Activated naive CD4-positive, alpha-beta T cell treated with anti-CD3 and anti-CD28 coated beads for 36 hours (primary cell): ENCODE measurements at places on chromosomes 2 and 18.

DNA sequence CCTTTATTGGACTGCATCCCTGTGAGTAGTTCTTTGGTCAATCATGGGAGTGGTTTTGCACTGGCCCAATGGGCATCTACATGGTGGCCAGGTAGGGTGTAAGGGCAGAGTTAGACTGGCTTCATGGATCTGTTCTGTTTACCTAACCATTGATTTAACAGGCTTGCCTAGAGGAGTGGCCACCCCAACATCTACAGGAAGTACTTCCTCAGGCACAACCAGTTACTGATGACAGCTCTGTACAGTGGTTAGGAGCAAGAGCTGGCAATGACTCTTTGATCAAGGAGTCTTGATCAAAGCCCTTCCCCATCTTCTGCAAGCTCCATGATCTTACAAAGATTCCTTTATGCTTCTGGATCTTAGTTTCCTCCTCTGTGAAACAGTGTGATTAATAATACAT, 140.9 kb upstream of the CYP1B1 start:
- DNase-seq, result no peak

DNA sequence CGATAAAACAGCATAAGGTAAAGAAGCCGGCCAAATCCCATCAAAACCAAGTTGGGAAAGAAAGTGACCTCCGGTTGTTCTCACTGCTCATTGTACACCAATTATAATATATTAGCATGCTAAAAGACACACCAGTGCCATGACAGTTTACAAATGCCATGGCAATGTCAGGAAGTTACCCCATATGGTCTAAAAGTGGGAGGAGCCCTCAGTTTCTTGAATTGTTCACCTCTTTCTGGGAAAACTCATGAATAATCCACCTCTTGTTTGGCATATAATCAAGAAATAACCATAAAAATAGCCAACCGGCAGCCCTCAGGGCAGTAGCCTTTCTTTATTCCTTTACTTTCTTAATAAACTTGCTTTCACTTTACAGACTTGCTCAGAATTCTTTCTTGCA, 544.9 kb upstream of the SETBP1 start:
- DNase-seq, result no peak

- DNase-seq, result no peak
Observed at GRCh38 chr2:137238065-137238464, 472.7 kb downstream of the THSD7B start.

DNA sequence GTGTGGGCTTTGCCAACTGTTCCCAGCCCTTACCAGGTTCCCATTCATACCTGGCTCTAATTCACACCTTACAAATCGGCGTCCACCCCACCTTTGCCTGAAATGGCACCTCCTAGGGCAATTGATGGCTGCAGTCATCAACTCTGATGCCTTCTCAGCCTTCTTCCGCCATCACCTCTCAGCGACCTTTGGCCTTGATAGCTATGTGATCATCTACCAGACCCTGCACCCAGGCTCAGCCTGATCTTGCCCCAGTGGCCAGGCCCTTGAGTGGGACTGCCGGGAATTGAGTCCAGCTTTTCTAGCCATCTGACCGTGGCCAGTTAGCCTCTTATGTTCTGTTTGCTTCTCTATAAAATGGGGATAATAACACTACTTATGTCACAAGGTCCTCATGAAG, 32.5 kb downstream of the PSD4 start:
- DNase-seq, result no peak

DNA sequence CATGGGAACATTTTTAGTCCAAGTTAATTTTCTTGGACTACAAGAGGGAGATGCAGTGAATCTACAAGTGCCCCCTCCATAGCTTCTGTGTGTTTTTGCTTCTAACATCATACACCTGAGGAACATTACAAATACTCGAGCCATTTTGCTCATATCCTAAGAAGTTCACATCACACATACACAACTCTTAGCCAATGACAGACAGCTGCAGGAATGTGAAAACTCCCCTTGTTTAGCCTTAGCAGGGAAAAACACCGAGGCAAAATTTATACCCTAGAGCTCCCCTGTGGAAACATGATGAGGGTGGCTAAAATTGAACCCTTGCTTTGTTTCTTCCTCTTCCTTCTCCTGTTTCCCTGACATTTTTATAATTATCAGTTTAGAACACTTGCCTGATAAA, 928.3 kb upstream of the NRXN1 start:
- no peak for DNase-seq

DNA sequence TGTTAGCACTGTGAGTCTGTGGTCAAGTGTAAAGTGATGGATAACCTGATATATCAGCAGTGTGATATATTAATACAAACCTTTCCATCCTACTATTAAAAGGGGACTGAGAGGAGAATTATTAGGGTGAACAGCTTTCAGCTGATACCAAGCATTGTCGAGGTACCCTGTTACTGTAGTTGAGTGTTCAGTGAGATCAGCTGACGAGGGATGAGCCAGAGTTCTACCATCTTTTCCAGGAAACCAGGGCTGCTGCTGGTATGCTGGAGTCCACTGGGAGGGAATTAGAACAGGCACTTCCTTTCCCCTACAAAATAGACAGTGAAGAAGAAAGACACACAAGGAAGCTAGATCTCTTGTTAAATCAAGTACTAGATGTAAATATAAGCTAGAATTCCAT, 408 bp downstream of the IL18RAP start:
- no peak for DNase-seq

GRCh38 chr2:60551240-60552077, 2.0 kb downstream of the BCL11A start:
- no peak for DNase-seq

- no peak for DNase-seq
Observed at GRCh38 chr2:30039101-30039500, 107.7 kb upstream of the YPEL5 start.

DNA sequence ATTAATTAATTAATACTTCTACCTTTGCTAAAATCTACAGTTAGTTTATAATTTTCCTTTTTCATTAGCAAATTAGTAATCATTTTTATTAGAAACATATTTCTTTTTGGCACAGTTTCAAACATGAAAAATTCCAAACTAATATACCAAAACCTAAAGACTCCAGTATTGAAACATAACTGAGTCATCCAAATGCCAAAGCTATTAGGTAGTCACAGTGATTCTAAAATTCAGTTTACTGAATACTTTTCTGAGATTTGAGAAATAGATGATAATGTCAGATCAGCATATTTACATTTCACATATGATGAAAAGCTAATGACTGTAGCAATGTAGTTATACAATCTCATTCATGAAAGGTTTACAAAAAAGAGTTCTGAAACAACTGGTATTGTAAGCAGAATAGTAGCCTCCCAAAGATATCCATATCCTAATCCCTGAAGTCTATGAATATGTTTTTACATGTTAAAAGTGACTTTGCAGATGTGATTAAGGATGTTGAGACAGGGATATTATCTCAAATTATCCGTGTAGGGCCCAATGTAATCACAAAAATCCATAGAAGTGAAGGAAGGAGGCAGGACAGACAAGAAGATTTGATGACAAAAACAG, 680.2 kb upstream of the CHAC2 start:
- DNase-seq, result no peak

DNA sequence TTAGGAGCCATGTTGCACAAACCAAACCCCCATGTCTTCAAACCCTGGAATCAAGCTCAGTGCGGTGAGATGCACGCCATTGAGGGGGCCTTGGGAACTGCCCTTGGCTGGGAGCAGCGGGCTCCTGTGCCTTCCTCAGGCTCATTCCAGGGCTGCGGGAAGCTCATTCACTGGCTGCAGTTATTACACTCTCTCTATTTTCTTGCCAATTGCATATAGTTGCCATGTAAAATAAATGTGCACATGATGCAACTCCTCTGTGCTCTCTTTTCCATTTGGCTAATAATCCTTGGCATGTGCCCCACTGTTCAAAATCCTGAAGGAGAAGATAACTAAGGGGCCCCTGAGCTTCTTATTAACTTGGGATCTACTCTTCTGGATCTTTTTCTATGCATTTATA, 74.7 kb downstream of the KCTD1 start:
- DNase-seq, result no peak

DNA sequence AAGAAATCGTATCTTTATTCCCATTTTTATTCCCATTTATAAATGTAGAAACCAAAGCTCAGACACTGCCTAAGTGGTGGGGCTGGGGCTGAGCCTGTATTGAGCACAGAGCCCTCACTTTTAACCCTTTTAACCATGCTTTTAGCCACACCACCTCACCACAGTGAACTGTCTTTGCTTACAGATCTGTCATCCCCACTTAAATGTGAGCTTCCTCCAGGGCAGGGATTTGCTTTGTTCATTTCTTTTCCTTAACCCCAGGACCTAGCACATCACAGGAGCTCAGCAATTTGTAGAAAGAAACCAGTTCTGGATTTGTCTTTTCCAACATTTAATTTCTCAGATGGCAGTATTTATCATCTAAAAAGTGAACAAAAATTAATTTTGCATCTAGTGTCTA, 2.2 kb downstream of the BOD1L2 start:
- no peak for DNase-seq

DNA sequence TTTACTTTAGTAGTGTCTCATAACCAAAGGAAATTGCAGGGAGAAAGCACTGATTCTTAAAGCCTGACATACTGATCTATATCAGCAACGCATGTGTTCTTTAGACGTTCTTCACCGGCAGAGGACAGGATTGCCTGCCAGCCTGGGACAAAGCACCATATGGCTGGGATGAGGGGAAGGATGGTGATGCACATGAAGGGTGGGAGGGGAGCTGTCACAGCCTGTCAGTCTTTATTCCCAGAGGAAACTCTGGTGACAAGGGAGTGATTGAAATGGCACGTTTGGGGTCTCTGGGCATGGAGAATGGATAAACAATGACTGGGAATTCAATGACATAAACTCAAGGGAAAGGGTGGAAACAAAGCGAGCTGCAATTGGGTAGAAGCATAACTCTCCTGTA, 808.1 kb downstream of the DCC start:
- DNase-seq, result no peak

DNA sequence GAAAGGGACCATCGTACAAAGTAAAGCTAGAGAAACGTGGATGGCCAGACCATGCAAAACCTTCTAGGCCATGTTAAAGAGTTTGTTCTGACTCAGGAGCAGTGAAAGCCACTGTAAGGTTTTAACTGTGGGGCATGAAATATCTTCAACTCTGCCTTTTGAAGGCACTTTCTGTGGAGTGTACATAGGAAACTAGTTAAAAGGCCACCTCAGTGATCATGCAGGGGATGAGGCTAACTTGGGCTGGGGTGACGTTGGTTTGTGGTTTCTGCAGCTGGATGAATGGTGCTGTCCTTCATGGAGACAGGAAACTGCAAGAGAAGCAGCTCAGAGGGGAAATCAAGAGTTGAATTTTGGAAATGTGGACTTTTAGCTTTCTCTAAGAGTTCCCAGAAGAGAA, 190.7 kb downstream of the CDCA7 start:
- DNase-seq, result no peak

GRCh38 chr2:11073776-11074175, 81.5 kb upstream of the SLC66A3 start:
- no peak for DNase-seq

DNA sequence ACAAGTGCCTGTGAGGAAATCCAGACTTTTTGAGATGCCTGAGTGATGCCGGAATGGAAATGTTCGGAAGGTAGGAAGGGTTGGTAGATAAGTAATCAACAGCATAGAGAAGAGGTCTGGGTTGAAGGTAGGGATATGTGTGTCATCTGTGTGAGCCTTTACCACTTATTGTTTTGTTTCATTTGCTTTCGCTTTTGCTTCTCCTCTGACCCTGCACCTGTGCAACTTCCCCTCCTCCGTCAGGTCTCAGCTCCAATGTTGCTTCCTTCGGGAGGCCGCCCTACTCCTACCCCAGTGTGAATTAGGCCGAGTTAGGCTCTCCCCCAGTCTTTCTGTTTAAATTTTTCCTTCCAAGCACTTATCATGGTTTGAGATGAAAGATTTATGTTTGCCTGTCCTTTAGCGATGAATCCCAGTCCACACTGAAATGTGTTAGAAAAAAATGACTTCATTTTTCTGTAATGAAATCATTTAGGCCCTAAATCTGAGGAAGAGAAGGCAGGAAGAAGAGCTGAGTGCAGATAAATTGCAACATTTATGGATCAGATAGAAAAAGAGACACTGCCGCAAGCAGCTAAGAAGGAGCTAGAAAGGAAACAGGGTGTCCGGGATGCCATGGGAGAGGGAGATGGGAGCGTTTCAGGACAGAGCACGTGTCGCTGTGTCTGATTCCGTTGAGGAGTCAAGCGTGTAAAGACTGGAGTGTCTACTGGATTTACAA, 139.6 kb upstream of the PELI1 start:
- peak; percentile 42 for DNase-seq

DNA sequence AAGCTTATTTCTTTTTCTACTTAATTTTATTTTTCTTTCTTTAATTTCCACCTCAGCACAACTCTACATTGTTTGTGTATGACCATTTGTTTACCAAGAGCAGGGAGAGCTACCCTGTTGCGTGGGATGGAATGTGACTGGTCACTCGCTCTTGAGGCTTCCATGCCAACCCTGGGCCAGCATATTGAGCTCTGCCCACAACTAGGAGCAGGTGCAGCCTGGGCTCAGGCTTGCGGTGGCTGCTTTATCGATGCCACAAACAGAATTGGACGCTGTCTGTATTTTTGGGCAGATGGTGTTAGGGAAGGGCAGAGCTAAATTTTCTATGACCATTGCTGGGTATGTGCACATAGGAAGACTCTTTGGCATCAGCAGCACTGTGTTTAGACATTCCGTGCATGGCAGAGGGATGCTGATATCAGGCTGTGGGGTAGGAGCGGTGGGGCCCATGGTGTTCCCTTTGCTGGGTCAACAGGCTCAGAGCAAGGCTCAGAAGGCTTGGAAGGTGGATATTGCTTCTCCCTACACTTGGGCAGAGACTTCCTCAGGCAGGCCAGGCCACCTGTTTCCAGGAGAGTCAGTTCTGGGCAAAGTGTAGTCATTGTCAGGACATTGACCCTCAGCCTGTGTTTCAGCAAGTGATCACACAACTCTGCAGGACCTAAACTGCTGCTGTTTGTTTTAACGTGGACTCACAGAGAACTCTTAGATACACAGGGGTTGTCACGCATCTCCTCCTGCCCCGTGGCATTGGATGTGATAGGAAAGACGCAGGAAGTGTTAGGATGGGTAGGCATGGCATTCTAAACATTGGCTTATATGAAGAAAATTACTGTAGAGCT, 40.2 kb downstream of the TMEM182 start:
- no peak for DNase-seq

DNA sequence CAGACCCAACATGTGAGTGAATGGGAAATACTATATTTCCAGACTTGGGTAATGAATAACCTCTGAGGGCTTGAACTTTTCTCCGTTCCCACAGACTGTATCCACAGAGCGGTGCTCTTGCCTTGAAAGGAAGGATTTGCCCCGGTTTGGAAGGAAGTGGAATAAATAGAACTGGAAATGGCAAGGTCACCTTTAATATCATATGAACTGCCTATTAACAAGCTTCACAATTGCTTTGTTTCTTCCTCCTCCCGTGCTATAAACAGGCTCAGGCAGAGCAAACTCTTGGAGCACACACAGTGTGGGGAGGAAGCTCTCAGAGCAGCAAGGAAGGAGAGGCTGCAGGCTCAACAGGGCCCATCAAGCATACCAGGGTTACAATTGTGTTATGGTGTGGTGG, 28.5 kb upstream of the DARS1 start:
- no peak for DNase-seq

GRCh38 chr2:195017890-195018289, 639.1 kb upstream of the SLC39A10 start:
- no peak for DNase-seq
